ENCODE measurements at places on chromosomes 5 and 9.

GRCh38 chr5:173901705-173902104 lies 13.6 kb downstream of the CPEB4 start:
- no peak for DNase-seq

DNA sequence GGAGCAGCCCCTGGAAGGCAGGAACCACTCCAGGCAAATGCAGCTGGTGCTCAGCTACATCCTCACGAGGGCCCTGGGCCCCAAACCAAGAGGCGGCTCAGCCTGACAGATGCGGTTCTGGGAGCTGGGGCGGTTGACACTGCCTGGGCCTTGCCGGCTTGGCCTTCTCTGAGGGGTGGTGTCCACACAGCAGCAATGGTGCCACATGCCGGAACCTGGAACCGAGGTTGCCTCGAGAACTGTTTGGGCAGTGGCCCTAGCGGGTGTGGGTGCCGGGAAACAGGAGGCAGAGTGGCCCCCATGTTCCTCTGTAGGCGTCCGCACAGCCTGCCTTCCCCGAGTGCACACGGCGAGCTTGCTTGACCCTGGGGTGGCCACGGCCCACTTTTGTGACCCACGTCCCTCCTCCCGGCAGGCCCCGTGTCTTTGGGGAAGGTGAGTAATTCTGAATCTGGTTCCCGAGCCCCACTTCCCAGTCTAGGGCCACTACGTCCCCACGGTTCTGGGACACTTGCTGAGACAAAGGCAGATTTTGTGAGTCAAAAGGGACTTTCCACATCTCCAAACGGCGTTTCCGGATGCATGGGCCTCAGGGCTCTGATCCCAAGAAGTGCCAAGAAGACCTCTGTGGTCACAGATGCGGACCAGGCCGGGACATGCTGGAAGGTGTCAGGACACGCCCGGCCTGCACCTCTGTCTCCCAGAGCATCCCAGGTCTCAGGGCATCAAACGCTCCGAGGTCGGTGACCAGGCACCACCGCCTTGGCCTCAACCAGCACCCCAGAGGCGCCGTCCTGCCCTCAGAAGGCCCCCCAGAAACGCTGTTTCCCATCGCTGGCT lies 27.7 kb upstream of the SLC12A7 start:
- DNase-seq, result no peak

GRCh38 chr9:114300846-114301797 lies 21.8 kb upstream of the ORM1 start:
- no peak for DNase-seq

GRCh38 chr9:128636556-128637530 lies 19.8 kb downstream of the DYNC2I2 start:
- no peak for DNase-seq

DNA sequence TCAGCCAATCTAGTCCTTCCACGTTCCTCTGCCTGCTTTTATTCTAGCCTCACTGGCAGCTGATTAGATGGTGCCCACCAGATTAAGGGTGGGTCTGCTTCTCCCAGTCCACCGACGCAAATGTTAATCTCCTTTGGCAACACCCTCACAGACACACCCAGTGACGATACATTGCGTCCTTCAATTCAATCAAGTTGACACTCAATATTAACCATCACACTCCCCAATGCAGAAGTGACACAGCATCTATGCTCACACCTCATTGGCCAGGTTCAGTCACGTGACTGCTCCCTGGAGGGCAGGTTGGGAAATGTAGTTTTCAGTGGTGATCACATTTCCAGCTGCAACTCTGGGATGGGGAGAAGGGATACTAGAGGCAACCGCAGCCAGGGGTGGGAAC lies 13.0 kb downstream of the SUSD3 start:
- no peak for DNase-seq

DNA sequence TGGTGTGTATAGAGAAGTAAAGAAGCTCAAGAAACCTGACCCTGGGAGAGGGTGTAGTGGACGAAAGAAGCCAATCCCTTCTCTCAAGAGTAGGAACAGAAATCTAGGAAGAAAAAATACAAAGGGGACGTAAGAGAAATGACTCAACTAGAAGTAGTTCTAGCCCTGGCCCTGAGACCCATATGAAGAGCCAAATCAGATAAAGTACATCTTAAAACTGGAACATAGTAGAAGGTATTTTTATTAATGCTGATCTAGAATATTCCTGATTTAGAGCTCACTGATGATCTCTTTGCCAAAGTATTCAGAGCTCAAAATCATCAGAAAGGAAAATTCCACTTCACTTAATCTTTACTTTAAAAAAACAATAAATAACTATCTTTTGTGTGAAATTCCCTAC lies 184.8 kb downstream of the MLLT3 start:
- DNase-seq, result no peak

Data from stimulated activated CD4-positive, alpha-beta T cell treated with anti-CD3 and anti-CD28 coated beads, Interleukin-15, amount 100 ng/mL, for 48 hours (primary cell).